ENCODE measurements at places on chromosomes 6 and 20.

DNA sequence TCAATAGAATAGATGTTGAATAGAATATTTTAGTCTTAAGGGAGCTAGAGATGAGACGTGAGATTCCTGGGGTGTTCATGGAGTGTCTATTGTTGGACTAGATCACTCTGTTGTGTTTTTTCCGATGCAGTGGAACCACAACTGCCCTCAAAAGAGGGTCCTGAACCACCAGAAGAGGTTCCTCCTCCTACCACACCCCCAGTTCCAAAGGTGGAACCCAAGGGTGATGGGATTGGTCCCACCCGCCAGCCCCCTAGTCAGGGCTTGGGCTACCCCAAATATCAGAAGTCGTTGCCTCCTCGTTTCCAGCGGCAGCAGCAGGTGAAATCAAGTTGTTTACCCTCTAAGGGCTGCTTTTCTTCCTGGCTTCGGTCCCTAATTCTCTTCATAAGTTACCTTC lies 8.5 kb downstream of the PRRC2A start:
- DNase-seq: no peak

- DNase-seq: no peak
Observed at GRCh38 chr6:112202639-112203341, 51.6 kb downstream of the LAMA4 start.

DNA sequence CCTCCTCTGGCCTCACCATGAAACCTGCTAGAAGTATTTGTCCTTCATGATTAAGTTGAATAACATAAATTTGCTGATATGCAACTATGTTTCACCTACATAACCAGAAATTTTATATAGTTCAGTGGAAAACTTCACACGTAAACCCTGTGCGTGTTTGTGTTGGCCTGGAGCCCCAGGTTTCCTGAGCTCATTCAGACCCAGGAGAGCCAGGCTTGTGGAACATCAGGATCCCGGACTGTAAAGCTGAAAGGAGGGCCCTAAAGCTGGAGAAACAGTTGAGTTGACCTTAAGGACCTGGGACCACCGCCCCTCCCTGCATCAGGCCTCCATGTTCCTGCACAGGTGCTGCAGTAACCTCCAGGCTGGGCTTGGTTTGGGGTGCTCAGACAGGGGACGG lies 3.1 kb upstream of the SPATS1 start:
- DNase-seq: no peak

DNA sequence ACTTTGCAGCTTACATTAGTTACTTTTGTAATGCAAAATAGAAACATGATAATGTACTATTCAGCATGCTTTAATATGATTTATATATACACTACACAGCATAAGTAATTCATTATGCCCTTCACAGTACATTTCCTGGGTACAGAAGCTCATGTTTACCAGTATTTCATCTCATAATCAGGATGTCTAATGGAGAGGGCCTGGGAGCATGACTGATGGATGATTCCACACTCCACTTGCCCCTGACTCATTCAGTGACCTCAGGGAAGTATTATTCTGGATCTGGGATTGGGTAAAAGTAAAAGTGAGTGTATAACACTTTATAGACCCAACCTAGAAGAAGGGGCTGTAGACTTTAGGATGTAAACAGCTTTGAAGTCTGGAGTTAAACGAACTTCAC lies 31.4 kb upstream of the BACH2 start:
- DNase-seq: no peak

DNA sequence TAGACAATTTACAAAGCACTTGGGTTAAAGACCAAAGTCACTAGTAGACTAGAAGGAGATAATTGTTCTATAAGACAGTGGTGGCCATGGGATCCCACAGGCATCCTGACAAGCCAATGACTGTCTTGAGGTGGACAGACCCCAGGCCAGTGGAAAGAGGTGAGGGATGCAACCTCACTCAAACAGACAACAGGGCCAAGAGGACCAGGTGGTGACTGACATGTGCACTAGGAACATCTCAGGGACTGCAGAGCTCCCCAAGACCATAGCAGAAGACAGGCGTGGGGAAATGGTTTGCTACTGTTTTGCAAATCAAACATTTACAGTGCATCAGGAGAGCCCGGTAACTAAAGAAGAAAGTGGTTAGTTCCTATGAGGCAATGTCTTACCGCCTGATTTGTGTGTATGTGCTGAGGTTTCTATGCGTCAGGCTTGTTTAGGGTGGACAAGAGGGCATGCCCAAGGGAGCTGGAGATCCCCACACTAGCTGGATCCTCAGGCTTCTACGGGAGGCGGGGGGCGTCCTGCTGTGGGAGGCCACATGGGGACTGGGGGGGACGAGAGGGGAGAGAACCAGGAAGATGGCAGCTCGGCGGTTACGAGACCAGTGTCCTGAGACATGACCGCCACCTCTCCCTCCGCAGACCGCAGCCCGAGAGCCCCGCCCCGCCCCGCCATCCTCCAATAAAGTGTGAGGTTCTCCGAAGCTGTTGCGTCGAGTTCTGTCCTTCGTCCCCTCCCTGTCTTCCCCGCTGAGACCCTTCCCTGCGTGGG lies 623 bp upstream of the MRPS26 start:
- no peak for DNase-seq

GRCh38 chr20:32152421-32153155 lies 43.1 kb downstream of the TM9SF4 start:
- DNase-seq: no peak

GRCh38 chr6:146673069-146673468 lies 74.3 kb downstream of the ADGB start:
- no peak for DNase-seq

Data from stimulated activated CD4-positive, alpha-beta T cell treated with anti-CD3 and anti-CD28 coated beads, Interleukin-4, amount 100 ng/mL, for 1 hour (primary cell).